ENCODE measurements at places on chromosomes 1 and 21.

- no peak for DNase-seq
Measured at GRCh38 chr1:100795646-100795985, 76.1 kb downstream of the VCAM1 start.

GRCh38 chr1:204975568-204976235 is 67.3 kb upstream of the CNTN2 start:
- DNase-seq: no peak

- no peak for DNase-seq
Measured at GRCh38 chr1:65688848-65689247, 103.8 kb upstream of the PDE4B start.

DNA sequence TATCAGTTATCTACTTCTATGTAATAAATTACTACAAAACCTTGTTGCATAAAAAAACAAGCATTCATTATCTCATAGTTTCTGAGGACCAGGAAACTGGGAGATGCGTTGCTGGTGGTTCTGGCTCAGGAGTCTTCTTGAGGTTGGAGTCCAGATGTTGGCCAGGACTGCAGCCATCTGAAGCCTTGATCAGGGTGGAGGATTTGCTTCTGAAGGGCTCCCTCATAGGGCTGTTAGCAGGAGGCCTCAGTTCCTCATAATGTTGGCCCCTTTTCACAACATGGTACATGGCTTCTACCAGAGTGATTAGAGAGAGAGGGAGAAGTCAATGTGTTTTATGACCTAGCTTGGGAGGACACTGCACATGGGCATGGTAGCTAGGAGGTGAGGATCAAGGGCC is 137.4 kb downstream of the CNIH3 start:
- no peak for DNase-seq

DNA sequence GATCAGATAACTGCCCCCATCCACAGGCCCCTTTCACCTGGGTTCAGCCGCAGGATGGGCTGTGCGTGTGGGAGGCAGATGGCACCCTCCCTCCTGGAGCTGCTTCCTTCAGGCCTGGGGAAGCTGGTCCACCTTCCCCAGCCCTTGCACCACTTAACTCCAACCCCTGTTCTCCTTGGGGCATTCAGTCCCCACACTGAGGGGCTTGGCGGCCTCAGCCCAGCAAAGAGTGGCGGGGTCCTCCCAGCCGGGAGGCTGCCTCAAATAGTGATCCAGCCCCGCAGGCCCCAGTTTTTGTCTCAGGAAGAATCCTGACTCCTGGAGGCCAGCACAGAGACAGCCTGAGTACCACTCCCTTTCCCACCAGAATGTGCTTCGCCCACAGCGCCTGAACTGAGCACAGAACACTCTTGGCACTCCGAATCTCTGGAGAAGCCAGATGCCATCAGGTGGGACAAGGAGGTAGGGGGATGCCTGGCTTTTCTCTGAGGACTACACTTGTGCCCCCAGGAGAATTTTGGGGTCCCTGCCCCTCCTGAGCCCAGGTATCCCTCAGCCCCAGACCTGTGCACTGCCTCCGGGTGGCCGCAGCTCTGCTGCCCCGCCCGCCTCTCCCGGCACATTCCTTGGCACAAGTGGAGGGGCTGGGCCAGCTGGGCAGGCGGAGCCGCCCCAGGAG is 936 bp downstream of the PAQR6 start:
- no peak for DNase-seq

All from HS-5 (cell line).